CD4-positive, alpha-beta T cell treated with Interleukin-12 subunit alpha and Interleukin-12 subunit beta, for 1 hour (primary cell): ENCODE measurements at places on chromosomes 13 and 19.

GRCh38 chr13:106139377-106139776 is 396.1 kb downstream of the EFNB2 start:
- DNase-seq = no peak

DNA sequence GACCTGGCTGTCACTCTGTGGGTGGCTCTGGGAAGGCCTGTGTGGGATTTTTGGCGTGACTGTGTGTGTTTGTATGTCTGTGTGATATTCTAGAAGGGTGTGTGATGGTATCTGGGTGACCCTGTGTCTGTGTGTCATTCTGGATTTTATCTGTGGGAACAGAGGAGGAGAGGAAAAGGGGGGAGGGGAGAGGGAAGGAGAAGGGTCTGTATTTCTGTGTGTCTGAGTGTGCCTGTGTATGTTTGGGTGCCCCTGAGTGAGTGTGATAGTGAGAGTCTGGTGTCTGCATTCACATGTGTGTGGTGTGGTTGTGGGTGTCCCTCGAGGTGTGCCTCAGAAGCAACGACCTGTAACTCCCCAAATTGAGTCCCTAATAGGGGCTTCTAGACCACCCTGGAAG is 8.1 kb upstream of the NFIX start:
- DNase-seq = no peak

GRCh38 chr19:51009061-51009891 is 7.9 kb upstream of the KLK8 start:
- DNase-seq = no peak

DNA sequence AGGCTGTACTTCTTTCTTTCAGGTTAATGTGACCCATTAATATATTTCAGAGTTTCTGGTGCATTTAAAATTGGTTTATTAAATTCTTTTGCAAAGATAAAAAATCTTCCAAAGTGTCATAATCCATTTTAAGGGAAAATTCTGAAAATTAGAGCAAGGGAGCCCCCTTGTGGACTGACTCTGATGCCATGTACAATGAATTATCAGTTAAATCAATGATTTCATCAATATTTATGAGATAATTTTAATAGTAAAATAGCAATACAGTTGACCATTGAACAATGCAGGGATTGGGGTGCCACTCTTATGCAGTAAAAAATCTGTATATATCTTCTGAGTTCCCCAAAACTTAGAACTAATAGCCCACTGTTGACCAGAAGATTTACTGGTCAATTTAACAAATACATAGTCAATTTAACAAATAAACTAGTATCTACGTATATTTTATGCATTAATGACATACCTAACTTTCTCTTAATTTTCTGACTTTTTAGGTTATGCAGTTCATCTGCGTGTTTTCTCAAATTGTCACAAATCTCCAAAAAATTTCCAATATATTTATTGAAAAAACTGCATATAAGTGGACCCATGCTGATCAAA is 479.1 kb upstream of the MIR17HG start:
- DNase-seq = no peak

- DNase-seq = no peak
Measured at GRCh38 chr13:47220453-47221140, 323.7 kb upstream of the HTR2A start.

DNA sequence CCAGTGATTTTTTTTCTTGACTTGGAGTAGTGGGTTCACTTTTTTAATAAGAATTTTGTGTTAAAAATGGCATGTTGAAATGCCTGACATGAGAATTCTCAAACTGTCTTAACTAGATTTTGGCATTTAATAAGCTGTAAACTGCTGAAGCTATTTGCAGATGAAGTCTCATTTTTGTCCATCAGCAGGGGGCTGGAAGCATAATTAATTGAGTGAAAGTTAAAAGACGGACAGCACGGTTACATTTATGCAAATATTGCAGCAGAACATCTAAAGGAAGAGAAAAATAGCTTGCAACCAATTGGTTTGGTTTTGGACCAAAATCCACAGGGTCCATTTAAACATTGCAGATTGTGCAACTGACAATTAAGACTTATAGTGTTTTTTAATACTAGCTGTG is 837.3 kb upstream of the KLHL1 start:
- no peak for DNase-seq

GRCh38 chr19:17753976-17754375 is 2.7 kb downstream of the FCHO1 start:
- no peak for DNase-seq

DNA sequence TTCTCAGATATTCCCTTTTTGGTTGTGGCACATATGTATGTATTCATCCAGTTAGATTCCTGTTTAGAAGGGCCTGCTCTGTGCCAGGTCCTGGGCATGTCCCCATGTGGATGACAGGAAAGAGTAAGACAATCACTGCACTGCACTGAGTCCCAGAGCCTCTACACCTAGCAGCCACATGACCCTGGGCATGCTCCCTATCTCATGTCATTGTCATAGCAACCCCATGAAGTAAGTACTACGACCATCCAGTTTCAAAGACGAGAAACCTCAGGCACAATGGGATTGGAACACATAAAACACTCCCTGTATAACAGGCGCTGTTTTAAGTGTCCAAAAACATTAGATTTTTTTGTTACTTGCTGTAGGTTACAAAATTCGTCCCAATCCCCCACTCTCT is 594.4 kb downstream of the UQCRFS1 start:
- no peak for DNase-seq
